ENCODE measurements at places on chromosomes 5 and 9.

DNA sequence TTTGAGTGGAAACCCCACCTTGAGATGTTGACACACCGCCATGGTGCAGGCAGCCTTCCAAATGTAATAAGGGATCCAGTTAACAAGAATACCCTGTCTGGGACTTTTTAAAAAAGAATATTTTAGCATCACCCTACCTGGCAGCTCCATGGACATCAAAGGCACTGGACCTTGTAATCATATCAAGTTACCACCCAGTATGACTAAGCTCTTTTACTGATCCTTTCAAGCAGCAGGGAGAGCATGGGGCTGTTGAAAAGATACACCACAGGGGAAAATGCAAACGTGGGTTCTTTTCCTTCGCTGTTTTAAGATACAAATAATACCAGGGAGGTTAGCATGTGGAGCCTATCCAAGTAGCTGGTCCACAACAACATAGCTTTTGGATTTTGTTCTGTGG is 211.2 kb downstream of the SAXO1 start:
- DNase-seq = no peak

GRCh38 chr5:68544648-68545552 is 329.3 kb downstream of the PIK3R1 start:
- no peak for DNase-seq

- no peak for DNase-seq
These were observed 35.8 kb upstream of the ATP10B start for GRCh38 chr5:160887780-160888179.

GRCh38 chr9:92378865-92379560 is 25.4 kb downstream of the OGN start:
- peak; percentile 16 for DNase-seq

GRCh38 chr5:127031147-127031862 is 947 bp upstream of the MARCHF3 start:
- DNase-seq = peak; percentile 21

DNA sequence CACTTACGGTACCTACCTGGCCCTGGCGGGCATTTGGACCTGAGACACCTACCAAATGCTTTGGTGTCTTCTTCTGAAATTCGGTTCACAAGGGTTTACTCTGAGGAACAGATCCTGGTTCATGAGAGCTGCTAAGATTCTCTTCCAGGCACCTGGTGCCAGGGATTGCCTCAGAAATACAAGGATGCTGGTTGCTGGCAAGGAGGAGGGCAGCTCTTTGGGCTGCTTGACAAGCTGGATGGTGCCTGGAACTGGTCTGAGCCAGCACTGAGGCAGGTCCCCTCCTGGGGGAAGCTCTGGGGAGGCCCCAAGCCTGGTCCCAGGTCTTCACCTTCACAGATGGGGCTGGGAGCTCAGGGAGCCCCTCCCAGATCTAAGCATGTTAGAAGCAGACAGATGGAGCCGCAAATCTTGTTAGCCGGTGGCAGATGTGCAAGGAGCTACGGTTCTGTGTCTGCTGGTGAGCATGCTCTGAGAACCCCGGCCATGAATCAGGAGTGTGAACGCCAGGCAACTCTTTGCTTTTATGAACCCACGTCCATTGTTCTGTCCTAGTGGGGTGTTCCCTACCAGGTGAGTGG is 16.3 kb downstream of the FABP6 start:
- DNase-seq = no peak

DNA sequence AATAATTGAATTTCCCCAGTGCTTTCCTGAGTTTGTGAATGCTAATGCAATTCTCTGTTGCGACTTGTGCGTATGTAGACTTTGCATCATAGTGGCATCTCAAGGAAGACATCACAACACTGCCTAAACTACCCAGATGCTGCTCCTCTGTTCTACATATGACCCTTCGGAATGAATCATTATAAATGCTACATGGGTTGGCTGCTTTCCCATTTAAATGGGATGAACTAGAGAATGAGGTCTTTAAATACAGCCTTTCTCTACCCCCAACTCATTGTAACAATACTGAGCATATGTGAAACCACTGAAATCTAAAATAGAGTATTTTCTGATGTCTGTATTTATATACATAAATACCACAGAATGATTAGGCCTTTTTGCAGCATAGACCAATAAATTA is 136.6 kb upstream of the ICE1 start:
- DNase-seq = no peak

- no peak for DNase-seq
These were observed 27.3 kb downstream of the EGR1 start for GRCh38 chr5:138492560-138493045.

GRCh38 chr5:96823900-96824380 is 16.2 kb upstream of the ERAP1 start:
- no peak for DNase-seq

DNA sequence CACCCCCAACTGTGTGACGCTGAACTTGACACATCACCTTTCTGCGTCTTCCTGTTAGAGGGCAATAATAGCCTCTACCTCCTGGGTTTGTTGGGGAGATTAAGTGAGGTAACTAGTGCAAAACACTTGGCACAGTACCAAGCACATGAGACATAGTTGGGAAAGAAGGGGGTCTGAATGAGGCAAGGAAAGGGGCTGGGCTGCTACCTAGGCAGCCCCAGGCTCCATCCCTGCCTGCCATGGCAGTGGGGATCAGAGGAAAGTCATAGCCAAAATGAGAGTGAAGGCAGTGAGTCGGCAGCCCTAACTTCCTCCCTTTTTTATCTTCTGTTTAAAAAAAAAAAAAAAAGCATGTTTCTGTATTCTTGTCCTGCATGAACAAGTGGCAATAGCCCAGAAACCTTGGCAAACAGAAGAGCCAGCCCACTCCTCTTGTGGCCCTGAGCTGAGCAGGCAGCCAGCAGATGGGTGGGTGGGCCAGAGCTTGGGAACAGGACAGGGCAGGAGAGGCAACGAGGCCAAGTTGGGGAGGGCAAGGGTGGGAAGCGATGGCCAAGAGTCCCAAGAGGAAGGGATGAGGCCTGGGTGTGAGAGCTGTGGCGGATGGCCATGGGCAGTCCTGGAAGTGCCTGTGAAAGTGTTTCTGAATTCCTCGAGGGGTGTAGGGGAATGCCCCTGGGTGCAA is 11.4 kb downstream of the CAMK2A start:
- no peak for DNase-seq

GRCh38 chr5:76641514-76642120 is 18.4 kb upstream of the F2RL2 start:
- DNase-seq = peak; percentile 70

DNA sequence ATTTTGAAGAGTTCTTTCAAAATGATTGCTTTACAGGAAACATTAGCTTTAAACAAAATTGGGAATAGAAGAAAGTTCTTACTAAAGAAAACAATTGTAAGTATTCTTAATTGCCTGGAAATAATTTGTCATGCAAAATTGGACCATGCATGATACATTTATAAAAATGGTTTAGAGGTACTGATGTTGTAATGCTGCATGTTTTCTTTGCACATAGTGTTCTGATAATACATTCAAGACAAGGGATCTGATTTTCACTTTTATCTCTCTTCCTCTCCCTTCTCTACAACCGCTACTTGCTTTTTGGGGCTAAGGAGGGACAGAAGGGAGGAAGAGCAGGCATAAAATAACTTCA is 211.6 kb upstream of the MPDZ start:
- DNase-seq = no peak

DNA sequence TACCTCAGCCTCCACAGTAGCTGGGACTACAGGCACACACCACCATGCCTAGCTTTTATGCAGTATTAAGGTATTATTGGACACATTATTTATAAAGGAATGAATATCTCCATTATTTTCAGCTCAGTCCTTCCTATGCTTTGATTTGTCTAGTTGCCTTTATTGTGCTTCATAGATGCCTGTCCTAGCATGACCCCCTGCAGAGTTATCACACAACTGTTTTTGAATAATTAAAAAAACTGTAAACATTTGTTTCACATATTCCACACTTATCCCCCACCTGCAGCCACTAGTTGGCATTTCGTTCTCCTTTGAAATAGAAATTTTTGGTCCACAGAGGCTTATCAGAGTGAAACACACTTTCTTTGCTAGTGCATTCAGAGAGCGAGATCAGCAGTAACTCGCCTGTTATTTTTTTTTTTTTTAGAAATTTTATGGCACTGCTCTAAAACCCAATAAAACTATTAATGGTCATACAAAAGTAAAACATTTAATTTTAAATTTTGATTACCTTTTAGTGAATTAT is 151.8 kb upstream of the RASA1 start:
- no peak for DNase-seq

DNA sequence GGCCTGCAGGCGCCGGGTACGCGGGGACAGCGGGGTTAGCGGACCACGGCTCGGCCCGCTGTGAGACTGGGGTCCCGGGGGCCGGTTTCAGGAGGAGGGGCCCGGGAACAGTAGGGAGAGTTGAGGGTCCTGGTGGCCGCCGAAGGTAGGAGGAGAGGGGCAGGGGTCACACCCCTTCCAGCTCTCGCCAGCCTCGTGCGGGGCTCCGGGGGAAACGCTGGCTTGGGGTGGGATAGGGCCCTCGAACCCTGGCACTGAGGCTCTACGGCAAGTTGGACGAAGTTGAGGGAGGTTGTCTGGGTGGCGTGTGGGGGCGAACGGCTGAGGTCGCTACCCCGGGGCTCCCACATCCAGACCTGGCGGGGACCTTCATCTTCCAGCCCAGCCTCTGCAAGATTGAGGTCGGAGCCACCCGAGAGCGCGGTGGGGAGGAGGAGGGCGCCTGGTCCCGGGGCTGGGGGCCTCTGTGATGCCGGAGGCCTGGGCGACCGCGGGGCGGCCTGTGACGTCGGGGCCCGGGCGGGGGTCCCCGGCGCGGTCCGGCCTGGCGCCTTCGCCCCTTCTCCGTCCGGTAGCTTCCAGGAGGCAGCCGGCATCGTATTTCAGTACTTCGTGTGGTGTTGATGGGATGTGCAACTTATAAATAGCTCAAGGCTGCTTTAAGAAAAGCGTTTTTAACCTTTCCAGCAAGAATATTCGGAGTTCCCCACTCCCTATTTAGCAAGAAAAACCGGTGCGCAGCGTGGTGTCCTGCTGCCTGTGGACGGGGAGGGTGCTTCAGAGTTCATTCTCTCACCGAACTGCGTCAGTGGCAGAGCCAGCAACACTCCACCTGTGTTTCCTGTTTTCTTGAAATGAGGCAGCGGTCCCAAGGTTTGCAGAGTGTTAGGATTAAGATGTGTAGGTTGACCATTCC is 902 bp downstream of the HABP4 start:
- peak; percentile 49 for DNase-seq

DNA sequence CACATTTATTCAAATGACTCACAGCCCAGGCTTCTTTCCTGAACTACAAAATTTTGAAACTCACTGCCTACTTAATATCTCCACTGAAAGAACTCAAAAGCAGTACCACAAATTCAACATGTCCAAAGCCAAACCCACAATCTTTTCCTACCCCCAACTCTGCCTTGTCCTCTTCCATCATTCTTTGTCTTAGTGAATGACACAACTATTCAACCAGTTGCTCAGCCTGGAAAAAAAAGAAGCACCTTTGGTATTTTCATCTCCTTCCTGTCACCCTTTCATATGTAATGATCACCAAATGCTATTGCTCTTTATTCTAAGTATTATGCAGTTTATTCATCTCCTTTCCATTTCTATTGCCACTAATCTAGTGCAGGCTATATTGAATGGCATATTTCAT is 216.3 kb downstream of the TMEM232 start:
- no peak for DNase-seq

GRCh38 chr9:92402826-92403745 is 1.3 kb downstream of the OGN start:
- no peak for DNase-seq

DNA sequence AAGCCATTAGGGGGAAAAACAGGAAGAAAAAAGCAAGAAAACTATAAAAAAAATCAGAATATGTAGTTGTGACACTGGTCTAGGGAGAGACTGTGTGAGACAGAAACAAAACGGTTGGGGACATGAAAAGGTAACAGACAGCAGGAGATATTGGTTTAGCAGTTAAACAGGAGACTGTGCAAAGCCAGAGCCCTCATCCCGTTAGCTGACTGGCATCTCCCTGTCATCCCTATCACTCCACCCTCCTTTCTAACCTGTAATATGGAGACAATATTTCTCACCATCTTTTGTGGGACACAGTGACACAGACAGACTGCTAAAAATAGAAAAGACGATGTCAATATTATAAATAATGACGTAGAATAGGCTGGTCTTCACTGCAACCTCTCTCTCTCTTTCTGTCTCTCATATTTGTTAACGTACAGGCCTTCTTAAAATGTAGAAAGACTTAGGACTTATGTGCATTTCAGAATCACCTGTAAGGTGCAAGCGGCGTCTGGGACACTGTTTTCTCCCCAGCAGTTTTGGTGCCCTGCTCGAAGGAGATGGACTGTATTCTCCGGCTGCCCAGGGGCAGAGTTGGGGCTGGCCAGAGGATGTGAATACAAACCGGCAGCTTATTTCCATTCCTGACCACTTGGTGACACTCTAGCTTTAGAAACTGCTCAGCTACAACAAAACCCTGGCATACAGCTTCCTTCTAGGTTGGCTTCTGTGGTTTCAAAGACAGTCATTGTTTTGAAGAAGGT is 190.6 kb downstream of the MAT2B start:
- peak; percentile 15 for DNase-seq

DNA sequence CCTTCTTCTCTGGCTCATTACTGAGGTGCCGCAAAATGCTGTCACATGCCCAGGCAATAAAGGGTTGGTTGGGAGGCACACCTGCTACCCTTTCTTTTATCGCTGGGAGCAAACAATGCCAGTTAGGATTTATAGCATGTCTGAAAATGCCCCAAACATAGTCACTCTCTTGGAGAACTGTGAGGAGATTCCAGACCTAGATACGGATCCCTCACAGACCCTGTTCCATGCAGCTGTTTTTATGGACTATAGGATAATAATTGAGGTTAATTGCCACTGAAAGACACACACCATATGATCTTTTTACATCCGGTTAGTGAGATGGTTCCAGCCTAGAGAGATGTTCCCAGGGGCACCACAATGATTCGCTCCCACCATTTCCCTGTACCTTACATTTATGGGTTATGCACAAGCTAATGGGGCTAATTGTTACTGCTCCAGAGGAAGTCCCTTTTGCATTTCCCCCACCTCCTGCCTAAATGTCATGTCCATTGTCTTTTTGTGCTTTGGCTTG is 318.1 kb downstream of the PIK3R1 start:
- DNase-seq = no peak

DNA sequence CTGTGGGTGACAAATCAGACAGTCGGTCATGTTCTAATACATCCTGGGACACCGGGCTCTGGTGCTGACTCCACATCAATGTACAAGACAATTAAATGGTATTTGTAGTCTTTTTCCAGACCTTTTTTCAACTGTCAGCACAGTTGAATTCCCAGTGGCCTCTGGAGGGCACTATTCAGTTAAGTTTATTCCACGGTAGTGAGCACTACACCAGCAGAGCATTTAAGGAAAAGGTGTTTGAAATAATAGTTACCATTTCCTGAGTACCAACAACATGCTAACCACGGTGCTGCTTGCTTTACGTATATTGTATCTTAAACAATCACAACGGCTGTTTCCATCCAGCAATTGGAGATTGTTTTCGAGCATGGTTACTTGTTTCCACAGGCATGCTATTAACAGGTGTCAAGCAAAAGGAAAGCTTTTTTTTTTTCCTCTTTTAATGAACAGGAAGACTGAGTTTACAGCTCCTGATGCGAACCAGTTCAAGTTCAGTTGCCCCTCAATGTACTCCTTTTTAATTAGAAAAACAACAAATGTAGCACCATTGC is 186.7 kb downstream of the PDZD2 start:
- DNase-seq = peak; percentile 39

- no peak for DNase-seq
These were observed 19.1 kb downstream of the CREBRF start for GRCh38 chr5:173075137-173075843.
